Activated CD4-positive, alpha-beta T cell treated with anti-CD3 and anti-CD28 coated beads, Interleukin-2, amount 50 U/mL, for 24 hours (primary cell): ENCODE measurements at places on chromosomes 5 and 9.

GRCh38 chr9:5879419-5880181 lies 11.1 kb upstream of the MLANA start:
- no peak for DNase-seq

- no peak for DNase-seq
Observed at GRCh38 chr5:179313849-179314521, 31.3 kb downstream of the ADAMTS2 start.

DNA sequence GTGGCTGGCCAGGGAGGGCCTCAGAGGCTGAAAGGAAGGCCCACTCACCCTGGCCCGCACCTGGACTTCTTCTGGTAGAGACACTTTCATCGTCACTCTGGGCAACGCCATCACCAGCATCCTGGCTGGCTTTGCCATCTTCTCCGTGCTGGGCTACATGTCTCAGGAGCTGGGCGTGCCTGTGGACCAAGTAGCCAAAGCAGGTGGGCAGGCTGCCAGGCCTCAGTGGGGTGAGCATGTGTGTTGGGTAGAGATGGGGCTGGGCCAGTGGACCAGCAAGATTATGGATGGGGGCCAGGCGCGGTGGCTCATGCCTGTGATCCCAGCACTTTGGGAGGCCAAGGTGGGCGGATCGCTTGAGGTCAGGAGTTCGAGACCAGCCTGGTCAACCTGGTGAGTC lies 12.6 kb downstream of the SLC6A7 start:
- DNase-seq, result no peak

- no peak for DNase-seq
Observed at GRCh38 chr5:55350754-55351153, 43.0 kb downstream of the MTREX start.

DNA sequence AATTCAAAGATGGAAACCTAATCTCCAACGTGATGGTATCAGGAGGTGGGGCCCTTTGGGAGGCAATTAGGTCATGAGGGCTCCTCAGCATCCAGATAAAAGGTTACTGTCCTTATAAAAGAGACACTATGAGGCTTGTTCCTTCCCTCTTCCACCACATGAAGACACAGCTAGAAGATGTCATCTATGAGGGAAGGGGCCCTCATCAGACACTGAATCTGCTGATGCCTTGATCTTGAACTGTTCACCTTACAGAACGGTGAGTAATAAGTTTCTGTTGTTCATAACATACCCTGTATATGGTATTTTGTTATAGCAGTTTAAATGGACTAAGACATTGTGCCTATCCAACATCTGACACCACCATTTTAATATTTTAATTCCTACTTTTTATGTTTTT lies 19.7 kb upstream of the CCNH start:
- no peak for DNase-seq

- DNase-seq, result no peak
Observed at GRCh38 chr5:17819783-17820182, 185.5 kb downstream of the TAF11L14 start.

DNA sequence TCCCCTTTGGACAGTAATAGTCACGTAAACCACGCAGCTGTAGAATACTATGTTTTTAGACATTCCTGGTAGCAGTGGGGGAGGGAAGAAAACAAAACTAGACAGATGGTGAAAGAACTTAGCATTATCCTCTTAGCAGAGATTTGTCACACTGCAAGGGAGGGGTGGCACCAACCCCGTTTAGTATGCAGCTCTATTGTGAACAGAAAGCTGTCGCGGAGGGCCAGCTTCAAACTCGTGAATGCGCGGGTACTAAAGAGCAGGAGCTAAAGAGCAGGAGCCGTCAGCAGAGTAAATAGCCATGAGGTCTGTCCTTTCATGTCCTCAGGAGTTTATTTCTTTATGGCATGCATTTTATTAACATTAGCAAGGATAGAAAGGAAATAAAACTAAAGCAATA lies 141.9 kb upstream of the SLC12A2 start:
- no peak for DNase-seq

GRCh38 chr9:87524061-87524460 lies 26.4 kb downstream of the DAPK1 start:
- no peak for DNase-seq

- no peak for DNase-seq
Observed at GRCh38 chr9:137972355-137972987, 94.9 kb downstream of the CACNA1B start.

DNA sequence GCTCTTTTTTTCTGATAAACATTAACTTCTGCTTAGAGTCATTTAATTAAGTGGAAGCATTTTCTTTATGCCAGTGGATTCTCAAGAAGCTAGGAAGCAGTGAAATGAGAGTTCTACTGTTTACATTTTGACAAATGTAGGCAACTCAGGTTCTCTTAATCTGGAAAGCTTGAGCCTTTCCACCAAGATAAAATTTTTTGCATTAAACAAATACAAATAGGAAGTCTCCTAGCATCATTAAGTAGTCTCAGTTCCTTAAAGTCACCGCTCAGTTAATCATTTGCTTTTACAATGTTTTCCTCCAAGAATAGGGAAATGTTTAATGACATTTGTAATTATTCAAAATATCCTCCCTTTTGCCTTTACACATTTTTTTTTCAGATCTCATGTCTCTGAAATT lies 290.4 kb upstream of the PDE4D start:
- DNase-seq, result no peak

GRCh38 chr9:95083086-95083768 lies 234.3 kb downstream of the FANCC start:
- no peak for DNase-seq

- no peak for DNase-seq
Observed at GRCh38 chr5:37836592-37837413, 3.0 kb downstream of the GDNF start.

GRCh38 chr9:215631-216155 lies 1.0 kb downstream of the DOCK8 start:
- no peak for DNase-seq

GRCh38 chr5:149212198-149212951 lies 59.3 kb upstream of the AFAP1L1 start:
- DNase-seq, result no peak

GRCh38 chr5:113005454-113005853 lies 28.9 kb downstream of the DCP2 start:
- DNase-seq, result no peak

- no peak for DNase-seq
Observed at GRCh38 chr9:95607507-95607906, 90.7 kb upstream of the PTCH1 start.

DNA sequence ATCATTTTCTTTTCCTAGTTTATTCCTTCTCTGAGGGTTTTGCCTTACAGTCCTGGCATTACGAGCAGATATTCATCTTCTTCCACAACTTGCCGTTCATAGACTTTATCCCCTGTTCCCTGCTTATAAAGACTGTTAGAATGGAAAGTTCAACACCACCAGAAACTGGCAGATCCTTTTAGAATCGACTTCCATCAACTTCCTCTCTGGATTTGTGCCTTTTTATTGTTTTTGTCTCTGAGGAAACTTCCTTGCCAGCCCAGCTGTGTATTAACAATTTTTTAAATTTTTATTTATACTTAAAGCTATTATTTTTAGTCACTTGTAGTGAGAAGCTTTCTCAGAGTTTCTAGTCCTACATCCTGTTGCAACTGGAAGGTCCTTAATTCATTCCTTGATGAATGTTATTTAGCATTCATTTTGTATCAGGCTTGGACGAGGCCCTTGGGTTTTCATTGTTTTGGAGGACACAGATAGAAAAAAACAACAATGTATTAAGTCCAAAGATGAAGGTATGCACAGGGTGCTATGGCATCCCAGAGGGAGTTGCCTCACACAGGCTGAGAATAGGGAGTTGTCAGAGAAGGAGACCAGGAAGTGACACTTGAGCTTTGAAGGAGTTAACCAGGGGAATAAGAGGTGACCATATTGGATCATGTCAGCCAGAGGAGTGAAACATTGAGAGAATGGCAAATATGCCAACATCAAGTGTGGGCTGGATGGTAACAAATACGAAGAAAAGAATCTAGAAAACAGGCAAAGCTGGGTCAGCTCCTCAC lies 81.3 kb downstream of the ADAMTSL1 start:
- no peak for DNase-seq

- DNase-seq, result no peak
Observed at GRCh38 chr5:174736331-174736721, 11.9 kb downstream of the MSX2 start.

- no peak for DNase-seq
Observed at GRCh38 chr9:120922404-120923195, 4.0 kb downstream of the TRAF1 start.

DNA sequence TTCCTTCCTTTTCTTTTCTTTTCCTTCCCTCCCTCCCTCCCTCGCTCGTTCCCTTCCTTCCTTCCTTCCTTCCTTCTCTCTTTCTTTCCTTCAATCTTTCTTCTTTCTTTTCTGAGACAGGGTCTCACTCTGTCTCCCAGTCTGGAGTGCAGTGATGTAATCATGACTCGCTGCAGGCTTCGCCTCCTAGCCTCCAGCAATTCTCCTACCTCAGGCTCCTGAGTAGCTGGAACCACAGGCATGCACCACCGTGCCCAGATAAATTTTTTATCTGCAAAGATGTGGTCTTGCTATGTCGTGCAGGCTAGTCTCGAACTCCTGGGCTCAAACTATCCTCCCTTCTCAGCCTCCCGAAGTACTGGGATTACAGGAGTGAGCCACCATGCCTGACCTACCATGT lies 81.4 kb downstream of the SPATA31C2 start:
- no peak for DNase-seq

GRCh38 chr9:112112941-112113681 lies 62.0 kb downstream of the SUSD1 start:
- DNase-seq, result no peak

GRCh38 chr5:151020304-151021110 lies at the start of gene GPX3:
Gene GPX3, plus strand, starts transcription at chr5:151020591. Its CDS starts 64 bp downstream, at chr5:151020655.
- DNase-seq, result no peak

GRCh38 chr5:114266374-114266773 lies 95.5 kb upstream of the KCNN2 start:
- no peak for DNase-seq

GRCh38 chr9:86034863-86035734 lies 64.3 kb downstream of the GOLM1 start:
- DNase-seq, result no peak

GRCh38 chr9:93902051-93902779 lies 52.9 kb downstream of the BARX1 start:
- no peak for DNase-seq

- no peak for DNase-seq
Observed at GRCh38 chr9:109846776-109847175, 66.8 kb downstream of the PALM2AKAP2 start.

- DNase-seq, result no peak
Observed at GRCh38 chr9:14089051-14089803, 224.7 kb downstream of the NFIB start.
